Left ventricle myocardium superior (tissue), 1 donor: ENCODE measurements at places on chromosomes 3 and 15. TPM values are rescaled to one million over a fixed set of nuclear protein-coding genes. Genes with fewer than 3 reads are reported as not detected.

GPR149 gene
- not detected for total RNA-seq

DNA sequence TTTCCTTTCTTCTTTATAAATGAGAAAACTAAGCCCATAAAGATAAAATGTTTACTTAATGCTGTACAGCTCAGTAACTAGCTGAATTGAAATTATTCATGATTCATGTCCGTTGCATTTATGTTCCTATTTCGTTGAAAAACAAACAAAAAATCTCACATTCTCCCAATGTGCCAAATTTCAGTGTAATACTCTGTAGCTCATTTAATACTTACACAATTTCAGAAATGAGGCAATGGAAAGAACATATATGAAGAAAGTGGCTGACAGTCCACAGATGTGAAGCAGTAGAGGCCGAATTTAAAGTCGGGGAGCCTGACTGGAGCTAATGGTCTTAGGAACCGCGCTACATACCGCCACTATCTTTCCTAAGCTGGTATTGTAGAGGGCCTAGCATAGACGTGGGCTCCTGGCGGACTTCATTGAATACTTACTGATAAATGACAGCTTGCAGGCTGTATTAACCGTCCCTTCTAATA, 651 bp downstream of the PLSCR2 start:
- no peak for DNase-seq

DNA sequence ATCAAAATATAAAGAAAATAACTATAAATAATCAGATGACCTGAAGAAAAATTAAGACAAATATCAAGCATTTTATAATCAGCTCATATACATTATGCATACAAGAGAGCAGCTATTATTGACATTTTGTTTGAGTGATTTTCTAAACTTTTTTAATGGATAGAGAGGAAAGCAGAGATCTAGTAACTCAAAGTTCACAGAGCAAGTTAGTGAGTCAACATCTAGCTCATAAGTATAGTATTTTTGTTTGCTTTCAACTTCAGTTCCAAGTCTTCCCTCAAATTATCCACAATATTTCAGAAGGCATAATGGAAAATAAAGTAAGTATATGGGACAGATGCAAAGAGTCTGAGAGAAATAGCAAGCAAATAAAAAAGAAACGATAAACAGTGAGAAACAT, 470.1 kb upstream of the ALCAM start:
- no peak for DNase-seq

DNA sequence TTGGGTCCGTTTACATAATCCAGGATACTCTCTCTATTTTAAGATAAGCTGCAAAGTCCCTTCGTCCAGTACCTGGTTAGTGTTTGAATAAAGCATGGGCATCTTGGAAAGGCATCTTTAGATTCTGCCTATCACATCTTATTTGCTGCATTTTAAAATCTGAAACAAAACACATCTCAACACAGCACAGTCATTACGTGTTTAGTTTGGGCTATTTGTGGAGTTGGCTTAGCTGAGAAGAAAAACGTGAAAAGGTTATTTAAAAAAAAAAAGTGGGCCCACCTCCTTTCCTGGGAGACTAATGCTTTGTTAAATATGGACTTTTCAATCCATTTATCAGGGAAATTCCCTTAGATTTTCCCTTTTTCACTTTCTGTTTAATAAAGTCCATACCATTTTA, 174.5 kb upstream of the WNT5A start:
- no peak for DNase-seq

MNS1 gene
- total RNA-seq, result 1.0 TPM

- DNase-seq, result no peak
Measured at GRCh38 chr15:60512937-60513336, 34.0 kb upstream of the ICE2 start.

DNA sequence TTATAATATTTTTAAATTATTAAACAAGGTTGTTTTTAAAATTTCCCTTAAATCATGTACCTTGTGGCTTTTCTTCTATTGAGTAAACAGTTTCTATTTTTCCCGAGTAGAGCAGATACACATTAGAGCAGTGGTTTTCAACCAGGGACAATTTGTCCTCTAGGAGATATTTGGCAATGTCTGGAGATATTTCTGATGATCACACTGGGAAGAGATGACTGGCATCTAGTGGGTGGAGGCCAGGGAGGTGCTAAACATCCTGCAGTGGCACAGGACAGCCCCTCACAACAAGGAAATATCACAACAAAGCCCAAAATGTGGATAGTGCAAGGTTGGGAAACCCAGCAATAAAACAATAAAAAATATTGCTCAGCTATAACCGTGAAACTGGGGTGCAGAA, 113.0 kb upstream of the PTPRG start:
- DNase-seq, result no peak

SLC22A13 gene
- not detected for total RNA-seq

GRCh38 chr15:75174102-75174501, 27.6 kb upstream of the C15orf39 start:
- peak; percentile 13 for DNase-seq

ERICH6 gene
- total RNA-seq, result not detected

DNA sequence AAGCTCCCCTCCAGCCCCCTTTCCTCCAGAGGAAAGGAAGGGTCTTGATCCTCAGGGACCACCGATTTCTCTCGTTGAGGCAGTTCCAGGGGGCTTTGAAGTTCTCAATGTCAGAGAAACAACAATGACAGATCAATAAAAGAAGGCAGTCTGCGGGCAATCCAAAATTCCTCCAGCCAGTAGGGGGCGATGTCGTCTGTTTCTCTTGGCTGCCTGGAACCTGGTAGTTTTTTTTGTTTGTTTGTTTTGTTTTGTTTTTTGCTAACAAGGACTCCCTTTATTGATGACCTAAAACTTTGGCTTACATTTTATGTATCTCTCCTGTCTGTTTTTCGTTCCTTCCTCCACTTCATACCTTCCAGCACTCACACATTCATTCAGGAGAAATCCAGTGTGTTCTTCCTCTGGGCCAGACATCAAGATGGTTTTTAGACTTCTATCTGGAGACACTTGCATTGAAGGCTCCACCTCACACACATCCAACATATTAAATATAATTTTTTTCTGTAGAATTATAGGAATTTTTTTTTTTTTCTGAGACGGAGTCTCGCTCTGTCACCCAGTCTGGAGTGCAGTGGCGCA, 276.6 kb downstream of the RPLP1 start:
- peak; percentile 48 for DNase-seq

DNA sequence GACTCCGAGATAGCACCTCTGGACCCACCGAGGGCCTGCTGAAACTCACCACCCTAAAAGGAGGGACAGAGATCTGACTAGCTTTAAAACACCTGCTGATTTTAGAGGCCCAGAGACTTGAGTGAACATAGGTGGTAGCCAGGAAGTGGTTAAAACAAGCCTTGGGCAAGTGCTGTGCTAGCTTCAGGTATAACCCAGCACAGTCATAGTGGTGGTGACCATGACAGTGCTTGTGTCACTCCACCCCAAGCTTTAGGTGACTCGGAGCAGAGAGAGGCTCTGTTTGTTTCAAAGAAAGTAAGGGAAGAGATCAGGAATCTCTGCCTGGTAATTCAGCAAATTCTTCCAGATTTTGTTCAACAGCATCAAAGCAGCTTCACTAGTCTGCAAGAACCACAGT, 641.1 kb upstream of the BCHE start:
- no peak for DNase-seq

CSPG5 gene
- 0.59 TPM for total RNA-seq

DNA sequence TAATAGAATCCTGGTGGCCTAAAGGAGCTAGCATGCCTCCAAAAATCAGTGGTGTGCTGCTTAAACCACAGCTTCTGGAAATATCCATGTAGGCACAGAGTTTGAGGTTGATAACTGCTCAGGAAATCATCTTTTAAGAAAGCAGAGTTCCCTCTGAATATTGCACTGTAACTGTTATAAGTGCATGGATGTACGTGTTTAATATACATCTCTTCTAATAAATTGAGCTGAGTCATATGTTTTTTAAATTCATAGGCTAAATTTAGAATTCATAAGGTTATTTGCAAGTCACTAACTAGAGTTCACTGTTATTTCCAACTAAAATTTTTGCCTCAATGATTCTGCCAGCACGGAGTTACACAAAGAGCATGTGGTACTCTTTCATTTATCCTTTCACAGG, 68.9 kb downstream of the MYH15 start:
- DNase-seq, result no peak

DNA sequence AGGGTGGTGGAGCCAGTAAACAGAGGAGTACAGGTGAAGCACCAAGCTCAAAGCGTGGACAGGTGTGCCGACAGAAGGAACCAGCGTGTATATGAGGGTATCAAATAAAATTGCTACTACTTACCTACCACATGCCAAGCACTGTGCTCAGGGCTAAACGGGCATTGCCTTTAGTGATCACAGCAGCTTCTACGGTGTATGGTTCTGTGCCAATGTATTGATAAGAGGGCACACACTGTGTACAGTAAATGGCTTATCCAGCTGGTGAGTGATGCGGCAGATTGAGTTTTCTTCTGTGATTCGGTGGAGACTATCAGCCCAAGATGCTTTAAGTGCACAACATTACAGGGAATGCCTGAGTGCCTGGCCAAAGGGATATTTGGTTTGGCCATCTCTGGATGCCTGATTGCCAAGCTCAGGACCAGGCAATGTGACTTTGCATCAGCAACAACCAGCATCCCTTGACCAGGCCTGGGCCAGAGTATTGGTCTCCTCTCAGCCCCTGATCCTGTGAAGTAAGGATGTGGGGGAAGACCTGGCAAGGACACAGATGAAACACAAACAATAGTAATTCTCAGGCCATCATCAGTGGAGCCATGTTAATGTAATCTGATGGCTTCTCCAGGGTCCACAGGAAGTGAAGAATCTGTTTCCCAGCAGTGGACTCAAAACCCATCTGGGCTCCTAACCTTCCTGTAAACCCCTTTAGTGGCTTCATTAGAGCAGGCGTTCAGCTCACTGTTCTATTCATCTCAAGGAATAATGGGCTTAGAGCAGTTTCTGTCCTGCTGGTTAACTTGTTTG, 14.1 kb downstream of the STARD5 start:
- no peak for DNase-seq

DNA sequence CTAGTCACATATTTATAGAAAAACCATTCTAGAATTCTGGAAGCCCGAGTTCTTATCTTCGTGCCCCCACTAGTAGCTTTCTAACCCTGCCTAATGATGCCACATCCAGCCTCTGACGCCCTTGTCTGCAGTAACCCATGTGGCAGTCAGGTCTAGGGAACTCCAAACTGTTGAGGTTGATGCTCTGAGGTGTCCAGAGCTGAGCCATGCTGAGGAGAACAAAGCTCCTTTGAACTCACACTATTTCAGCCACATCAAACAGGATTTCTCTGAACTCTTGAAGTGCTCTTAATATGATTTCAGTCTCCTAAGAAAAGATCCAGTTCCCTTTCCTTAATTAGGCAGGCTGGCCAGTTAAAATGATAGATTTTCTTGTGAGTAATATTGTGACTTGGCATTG, 150.5 kb upstream of the ST8SIA2 start:
- no peak for DNase-seq

HRG gene
- not detected for total RNA-seq

MRPS22 gene
- total RNA-seq, result 87.3 TPM

GRCh38 chr15:69451951-69452691, 497 bp upstream of the RPLP1 start:
- no peak for DNase-seq

DNA sequence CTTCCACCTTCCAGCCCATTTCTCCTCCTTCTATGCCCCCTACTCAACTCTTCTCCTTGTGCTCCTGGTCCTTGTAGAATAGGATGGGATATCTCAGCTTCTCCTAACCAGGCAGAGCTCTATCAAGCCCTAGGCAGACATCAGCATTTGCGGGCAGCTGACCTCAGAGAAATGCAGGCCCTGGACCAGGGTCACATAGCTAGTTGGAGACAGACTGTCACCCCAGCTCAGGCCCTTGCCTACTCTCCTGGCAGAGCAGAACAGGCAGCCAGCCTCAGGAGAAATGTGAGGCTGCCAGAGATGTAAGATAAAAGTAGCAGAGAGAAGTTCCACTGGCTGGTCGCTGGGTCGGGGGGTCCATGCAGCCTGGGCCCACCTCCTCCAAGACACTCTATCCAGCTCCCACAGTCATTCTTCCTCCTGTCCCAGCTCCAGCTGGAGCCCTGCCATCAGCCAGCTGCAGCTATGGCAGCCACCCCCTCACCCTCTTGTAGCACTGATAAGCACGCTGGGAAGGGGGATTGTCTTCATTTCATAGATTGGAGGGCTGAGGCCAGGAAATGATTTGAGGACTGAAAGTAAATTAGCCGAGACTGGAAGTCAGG, 4.0 kb downstream of the CYP8B1 start:
- peak; percentile 67 for DNase-seq

DNA sequence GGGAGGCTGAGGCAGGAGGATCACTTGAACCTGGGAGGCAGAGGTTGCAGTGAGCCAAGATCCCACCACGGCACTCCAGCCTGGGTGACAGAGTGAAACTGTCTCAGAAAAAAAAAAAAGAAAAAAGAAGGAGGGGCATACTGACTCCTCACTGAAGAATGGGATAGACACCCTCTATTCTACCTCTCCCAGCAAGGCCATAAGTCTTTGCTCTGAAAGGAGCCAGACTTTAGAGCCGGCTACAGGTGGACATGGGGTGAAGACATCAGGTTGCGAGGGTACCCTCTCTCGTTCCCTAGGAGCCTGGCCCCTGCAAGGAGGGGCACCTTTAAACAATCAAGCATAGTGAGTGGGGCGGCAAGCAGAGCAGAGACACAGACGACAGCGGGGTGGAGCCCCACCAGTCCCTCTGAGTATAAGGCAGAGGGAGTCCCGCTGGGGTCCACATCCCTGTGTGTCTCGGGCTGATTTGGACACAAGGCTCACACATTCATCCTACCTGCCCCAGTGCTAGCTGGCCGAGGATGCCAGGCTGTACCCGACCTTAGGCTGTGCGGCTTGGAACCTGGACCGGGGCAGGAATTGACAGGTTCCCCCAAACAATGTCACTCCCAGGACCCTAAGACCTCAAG, 1.1 kb downstream of the GRAMD2A start:
- no peak for DNase-seq

UROC1 gene
- not detected for total RNA-seq

DNA sequence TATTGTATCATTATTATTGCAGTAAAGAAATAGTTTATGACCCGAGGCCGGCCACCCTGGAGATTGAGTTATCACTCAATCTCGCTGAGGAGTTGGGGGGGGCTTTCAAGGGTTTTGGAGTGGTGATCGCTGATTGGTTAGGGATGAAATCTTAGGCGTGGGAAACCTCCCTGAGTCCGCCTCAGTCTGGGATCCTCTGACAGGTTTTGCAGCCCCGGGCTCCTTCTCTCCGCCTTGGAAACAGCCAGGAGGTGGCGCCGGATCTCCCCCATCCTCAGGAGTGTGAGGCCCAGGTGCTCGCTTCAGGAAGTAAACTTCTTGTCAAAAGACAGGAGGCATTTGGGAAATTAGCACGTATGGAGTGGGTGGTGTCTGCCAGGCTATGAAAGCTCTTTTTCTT, 41.1 kb upstream of the SEC61A1 start:
- DNase-seq, result peak; percentile 38

FOXL2NB gene
- total RNA-seq, result not detected

CP gene
- total RNA-seq, result 2.2 TPM

DNA sequence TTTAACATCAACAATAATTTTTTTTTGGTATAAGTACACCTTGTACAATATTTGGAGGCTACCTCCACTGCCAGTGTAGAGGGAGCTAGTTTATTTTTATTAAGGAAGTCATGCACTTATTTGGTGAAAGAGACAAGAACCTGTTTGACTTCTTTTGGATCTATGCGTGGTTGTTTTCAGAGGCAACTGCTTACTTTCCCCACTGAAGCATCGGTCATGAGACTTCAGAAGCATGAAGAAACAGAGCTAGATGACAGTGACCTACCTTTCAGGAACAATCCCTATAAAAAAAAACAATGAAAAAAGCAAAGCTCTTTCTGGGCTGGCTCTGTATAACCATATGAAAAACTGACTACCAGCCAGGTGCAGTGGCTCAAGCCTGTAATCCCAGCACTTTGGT, 20.0 kb upstream of the ZNF148 start:
- DNase-seq, result no peak
